ENCODE measurements at places on chromosomes 7 and 10. TPM values are rescaled to one million over a fixed set of nuclear protein-coding genes. Genes with fewer than 3 reads are reported as not detected.

Gene CELF2
- total RNA-seq: 60.9 TPM

Gene GIMAP1
- total RNA-seq: not detected

Gene FGFR2
- 45.9 TPM for total RNA-seq

Gene ASZ1
- total RNA-seq: not detected

Gene GTPBP10
- 25.1 TPM for total RNA-seq

Gene SPRN
- not detected for total RNA-seq

Gene PIP
- not detected for total RNA-seq

Gene SUN3
- total RNA-seq: not detected

Gene HABP2
- not detected for total RNA-seq

Gene OR13A1
- not detected for total RNA-seq

Gene CALCR
- 1.9 TPM for total RNA-seq

Gene FAM25A
- total RNA-seq: not detected

Gene GJD4
- total RNA-seq: 1.2 TPM

Gene WAPL
- 35.4 TPM for total RNA-seq

Gene SLC16A9
- total RNA-seq: 1.5 TPM

Gene TRIM50
- total RNA-seq: not detected

Measured in SJCRH30 (cell line).